Ovary (tissue), 10 donors: ENCODE measurements at places on chromosomes 3 and 15.
A peak's percentile ranks its signal among the peaks of the same experiment; 100 is the strongest.

- peak overlapping the region; percentile 61 for H3K4me3 ChIP-seq
- no peaks in the 10 kb centered on the region for H3K27me3 ChIP-seq
- DNase-seq = no peak
- peaks cover 4% of the 10 kb centered on the region for H3K4me1 ChIP-seq
Measured at GRCh38 chr15:42547918-42548248, 710 bp downstream of the LRRC57 start.

DNA sequence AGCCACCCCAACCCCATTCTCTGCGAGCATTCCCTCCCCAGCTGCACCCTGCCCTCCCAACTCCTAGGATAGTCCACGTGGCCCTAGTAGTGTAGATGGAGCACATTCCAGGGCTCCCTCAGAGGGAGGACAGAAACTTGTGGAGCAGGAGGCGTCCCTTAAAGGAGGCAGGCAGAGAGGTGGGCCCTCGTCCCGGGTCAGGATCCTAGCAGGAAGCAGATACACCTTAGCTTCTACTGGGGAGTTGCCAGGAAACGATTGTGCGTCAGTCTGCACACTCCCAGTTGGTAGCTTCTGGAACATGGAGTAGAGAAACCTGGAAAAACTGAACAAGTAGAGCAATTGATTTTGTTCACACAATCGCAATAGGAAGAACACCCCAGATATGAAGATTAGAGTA lies 43.9 kb upstream of the KLHL25 start:
- H3K36me3 ChIP-seq = no peaks in the 10 kb centered on the region
- H3K27ac ChIP-seq = no peak overlapping the region

- H3K36me3 ChIP-seq = no peaks in the 10 kb centered on the region
- peak; percentile 88 for DNase-seq
- peak overlapping the region; percentile 93 for H3K27ac ChIP-seq
- peak overlapping the region; percentile 51 for H3K4me3 ChIP-seq
Measured at GRCh38 chr3:52277071-52277964, 1.1 kb downstream of the WDR82 start.

GRCh38 chr3:31832551-31832950 lies 148.5 kb downstream of the OSBPL10 start:
- no peaks in the 10 kb centered on the region for H3K27me3 ChIP-seq
- peaks cover 5% of the 10 kb centered on the region for H3K4me1 ChIP-seq
- H3K27ac ChIP-seq = no peak overlapping the region
- H3K4me3 ChIP-seq = no peak overlapping the region
- DNase-seq = no peak
- no peaks in the 10 kb centered on the region for H3K36me3 ChIP-seq
